ENCODE measurements at places on chromosomes 6 and 20. TPM values are rescaled to one million over a fixed set of nuclear protein-coding genes. Genes with fewer than 3 reads are reported as not detected.
A peak's percentile ranks its signal among the peaks of the same experiment; 100 is the strongest.

- no peak for DNase-seq
These were observed 1005.6 kb upstream of the FLRT3 start for GRCh38 chr20:15342991-15343523.

DNA sequence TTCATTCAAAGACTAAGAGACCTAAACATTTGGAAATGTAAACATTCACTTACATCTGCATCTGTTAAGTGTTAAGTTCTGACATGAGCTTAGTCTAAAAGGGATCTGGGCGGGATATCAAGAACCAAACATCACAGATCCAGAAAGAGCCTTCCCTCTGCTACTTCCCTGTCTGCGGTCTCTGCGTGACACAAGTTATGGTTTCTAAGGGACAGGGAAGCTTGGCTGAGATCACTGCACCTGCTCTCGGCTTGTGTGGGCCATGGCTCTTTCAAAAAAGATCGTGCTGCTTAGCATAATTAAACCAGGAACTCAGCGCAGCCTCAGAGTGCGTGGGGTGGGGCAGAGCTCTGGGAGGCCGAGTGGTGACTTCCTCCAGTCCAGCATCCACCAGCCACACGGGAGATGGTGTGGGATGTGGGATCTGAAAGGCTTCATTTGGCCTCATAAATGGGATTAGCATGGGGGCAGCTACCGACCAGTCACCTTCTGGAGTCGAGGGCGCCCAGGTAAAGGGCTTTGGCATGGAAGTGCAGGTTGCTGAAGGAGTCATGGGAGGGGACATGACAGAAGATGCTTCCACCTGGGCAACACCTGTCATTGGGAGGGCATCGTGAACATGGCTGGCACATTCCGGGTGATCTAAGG, 16.7 kb upstream of the RAMACL start:
- DNase-seq = no peak

GRCh38 chr20:48627737-48628128, 200.1 kb downstream of the PREX1 start:
- DNase-seq = no peak

DNA sequence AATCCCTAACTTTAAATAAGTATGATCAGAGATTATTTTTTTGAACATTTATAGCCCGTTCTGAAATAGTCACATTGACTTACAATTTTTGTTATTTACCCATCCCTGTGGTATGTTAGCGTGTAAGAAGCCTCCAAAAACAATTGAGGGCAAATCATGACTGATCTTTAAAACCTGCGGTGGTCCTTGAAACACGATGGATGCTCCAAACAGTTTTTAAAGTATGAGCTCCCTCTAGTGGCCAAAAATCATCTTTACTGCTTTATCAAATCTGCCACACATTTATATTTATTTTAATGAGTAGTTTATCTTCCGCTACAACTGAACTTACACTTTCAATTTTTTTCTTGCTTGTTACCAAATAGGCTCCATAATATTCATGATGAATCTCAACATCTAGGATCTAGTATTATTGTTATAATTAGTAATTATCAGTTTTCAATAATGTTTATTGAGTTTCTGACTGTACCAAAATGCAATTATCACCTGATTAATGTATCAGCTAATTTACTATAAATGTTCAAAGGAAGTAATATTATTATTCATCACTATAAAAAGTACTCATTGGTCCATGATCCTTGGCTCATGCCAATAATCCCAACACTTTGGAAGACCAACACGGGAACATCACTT, 52.2 kb downstream of the MARCKS start:
- peak; percentile 88 for DNase-seq

SPATS1 gene
- total RNA-seq = not detected

Measured in fibroblast of the aortic adventitia (primary cell).